Lung (tissue), 17 donors: ENCODE measurements at places on chromosomes 13 and 19.

GRCh38 chr13:29677627-29678026, 82.1 kb upstream of the SLC7A1 start:
- DNase-seq, result no peak

GRCh38 chr13:35475212-35475959, 1.1 kb downstream of the MAB21L1 start:
- DNase-seq, result peak; percentile 60

- peak; percentile 72 for DNase-seq
Measured at GRCh38 chr19:1259206-1259875, 9.8 kb upstream of the CIRBP start.

DNA sequence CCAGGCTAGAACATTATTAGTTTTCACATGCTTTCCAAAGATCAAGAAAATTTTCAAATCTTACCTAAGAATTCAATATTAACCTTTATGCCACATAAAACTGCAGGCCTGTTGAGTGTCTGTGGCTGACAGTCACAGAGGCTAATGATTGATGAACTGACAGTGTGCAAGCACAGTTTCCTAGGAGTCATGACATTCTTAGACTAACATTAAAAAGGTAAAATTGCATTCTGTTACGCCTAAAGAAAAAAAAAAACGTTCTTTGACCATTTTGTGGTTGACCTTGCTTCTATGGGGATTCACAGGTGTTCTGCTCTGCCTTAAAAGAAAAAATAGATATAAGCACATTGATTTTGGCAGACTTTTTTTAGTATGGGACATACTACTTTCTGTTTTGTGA, 1776.2 kb downstream of the PCDH9 start:
- DNase-seq, result no peak

DNA sequence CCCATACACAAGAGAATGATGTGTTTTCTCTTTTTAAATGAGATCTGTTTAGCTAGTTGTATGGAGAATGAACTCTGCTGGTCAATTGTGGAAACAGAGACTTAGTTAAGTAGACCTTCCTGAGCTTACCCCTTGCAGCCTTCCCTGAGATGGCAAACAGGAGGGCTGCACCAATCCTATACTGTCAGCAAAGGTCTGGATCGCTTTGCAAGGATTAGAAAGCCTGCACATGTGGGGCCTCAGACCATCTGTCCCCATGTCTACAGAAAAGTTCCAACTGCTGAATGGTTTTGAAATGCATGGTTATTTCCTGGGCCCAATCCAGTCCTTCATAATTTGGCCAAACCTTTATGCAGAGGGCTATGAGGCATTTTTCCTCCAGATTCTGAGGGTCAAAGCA, 183.9 kb upstream of the SLC10A2 start:
- no peak for DNase-seq

DNA sequence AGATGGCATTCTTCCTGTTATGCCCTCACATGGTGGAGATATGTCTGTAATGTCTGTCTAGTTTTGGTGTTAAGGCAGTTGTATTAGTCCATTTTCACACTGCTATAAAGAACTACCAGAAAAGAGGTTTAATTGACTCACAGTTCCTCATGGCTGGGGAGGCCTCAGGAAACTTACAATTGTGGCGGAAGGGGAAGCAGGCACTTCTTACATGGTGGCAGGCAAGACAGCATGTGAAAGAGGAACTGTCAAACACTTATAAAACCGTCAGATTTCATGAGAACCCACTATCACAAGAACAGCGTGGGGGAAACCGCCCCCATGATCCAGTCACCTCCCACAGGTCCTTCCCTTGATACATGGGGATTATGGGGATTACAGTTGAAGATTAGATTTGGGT, 3.2 kb downstream of the ZNF441 start:
- DNase-seq, result no peak

GRCh38 chr19:23410155-23410554, 14.9 kb upstream of the ZNF91 start:
- no peak for DNase-seq

DNA sequence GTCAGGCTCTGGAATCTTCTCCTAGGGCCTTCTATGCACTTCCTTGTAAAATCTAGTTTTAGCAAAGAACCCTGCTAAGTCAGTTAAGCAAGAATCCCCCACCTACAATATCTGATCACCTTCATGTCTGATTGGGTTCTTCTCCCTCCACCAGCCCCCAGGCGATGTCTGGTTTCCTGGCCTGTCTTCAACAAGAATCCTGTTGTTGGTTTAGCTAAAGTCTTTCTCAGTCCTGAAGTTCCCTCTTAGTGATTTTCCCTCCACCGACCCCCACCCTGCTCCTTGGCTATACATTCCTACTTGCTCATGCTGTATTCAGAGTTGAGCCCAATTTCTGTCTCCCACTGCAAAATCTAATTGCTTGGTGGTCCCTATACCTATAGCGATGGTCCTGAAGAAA, 35.2 kb upstream of the SLC46A3 start:
- no peak for DNase-seq

DNA sequence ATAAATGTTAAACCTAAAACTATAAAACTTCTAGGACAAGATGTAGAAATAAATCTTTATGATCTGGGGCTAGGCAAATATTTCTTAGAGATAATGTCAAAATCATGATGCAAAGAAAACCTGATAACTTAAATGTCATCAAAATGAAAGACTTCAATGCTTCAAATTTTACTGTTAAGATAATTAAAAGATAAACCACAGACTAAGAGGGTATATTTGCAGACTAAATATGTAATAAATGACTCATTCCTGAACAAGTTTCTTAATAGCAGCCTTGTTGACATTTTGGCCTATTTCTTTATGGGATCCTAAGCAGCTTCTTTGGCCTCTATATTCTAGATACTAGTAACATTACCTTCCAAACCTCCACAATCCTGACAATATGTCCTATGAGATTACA, 2878.3 kb upstream of the PCDH20 start:
- DNase-seq, result no peak

DNA sequence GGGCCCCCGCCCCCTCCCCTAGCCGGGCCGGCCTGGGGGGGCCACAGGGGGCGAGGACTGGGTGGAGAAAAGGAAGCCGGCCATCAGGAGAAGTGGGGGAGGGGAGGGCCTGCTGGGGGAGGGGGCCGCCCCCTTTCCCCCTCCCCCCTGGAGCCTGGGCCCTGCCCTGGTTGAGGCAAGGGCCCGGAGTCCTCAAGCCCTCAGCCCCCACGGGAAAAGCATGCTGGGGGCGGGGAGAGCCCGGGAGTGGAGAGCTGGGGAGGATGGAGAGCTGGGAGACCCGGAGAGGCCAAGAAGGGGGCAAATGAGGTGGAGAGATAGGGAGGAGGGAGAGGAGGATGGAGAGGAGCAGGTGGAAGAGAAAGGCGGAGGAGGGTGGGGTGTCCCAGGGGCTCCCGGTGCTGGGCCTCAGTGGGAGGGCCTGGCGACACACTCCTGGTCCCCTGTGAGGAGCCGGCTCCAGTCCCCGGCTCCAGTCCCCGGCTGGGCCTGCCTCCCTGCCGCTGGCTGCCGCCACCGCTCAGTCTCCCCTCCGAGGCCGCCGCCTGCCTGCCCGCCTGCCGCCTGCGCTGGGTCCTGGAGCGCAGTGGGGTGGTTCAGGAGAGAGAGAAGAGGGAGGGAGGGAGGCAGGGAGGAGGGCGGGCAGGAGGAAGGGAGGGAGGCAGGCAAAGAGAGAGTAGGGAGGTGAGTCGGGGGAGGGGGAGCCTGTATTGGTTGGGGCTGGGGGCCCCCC, at the start of gene GRIK5:
Gene GRIK5 (minus strand): TSS at position 588 of the 733 bp plus-strand sequence. CDS start 4,436 bp downstream, outside the sequence.
- peak; percentile 46 for DNase-seq

DNA sequence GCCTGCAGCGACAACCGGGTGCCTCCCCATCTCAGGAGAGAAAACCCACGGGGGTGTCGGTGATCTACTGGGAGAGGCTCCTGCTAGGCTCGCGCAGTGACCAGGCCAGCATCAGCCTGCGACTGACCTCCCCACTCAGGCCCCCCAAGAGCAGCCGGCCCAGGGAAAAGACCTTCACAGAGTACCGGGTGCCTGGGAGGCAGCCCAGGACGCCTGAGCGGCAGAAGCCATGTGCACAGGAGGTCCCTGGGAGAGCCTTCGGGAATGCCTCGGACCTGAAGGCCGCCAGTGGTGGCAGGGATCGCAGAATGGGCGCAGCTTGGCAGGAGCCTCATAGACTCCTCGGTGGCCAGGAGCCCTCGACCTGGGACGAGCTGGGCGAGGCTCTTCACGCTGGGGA, 3.9 kb downstream of the ZNF324B start:
- DNase-seq, result no peak

GRCh38 chr19:1673645-1674292, 21.4 kb upstream of the TCF3 start:
- DNase-seq, result no peak

- DNase-seq, result no peak
Measured at GRCh38 chr19:7575434-7576040, 20.1 kb upstream of the CAMSAP3 start.
